ENCODE measurements at places on chromosomes 11 and 22.

DNA sequence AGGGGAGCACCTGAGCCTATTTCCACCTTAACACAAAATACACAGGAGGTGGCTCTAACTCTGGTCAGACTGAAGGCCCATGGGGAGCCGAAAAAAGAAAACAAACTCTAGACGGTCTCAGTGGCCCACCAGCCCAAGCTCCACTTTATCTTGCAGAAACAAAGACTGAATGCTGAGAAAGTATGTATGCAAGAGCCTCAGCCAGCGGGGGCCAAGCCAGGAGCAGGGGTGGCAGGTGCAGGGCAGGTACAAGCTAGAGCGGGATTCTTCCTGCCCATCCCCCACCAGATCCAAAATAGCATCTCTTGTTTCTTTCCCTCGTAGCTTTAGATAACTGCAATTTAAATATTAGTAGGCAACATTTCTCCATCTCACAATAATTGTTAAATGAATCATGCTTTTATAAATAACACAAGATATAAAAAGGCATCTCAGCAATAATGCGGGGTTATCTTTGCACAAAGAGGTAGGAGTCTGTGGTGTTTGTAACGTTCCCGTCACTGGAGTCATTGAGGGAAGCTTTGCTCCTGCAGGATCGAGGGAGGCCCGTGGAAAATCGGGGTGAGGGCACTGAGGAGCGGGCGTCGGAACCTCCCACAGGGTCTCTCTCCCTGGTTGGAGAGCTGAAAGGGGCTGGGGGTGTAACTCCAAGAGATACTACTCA lies 418.0 kb downstream of the SHANK2 start:
- DNase-seq, result no peak

- no peak for DNase-seq
These were observed 32.7 kb downstream of the RIBC2 start for GRCh38 chr22:45446216-45446615.

DNA sequence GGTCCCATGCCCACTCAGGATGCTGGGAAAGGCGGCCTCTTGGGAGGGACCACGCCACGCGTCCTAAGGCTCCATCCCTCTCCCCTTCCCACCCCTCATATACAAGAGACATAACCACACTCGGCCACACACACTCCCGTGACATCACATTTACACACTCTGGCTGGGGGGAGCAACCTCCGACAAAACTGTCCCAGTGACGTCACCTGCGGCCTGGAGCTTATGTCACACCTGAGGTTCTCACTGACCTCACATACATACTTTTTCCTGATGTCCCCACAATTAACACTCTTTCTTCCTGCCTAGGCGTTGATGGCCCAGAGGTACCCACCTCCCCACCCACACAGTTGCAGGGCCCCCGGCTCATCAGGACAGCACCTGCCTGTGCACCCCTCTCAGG lies 1.9 kb downstream of the ELFN2 start:
- no peak for DNase-seq

GRCh38 chr11:114276077-114276476 lies 20.1 kb upstream of the NNMT start:
- no peak for DNase-seq

DNA sequence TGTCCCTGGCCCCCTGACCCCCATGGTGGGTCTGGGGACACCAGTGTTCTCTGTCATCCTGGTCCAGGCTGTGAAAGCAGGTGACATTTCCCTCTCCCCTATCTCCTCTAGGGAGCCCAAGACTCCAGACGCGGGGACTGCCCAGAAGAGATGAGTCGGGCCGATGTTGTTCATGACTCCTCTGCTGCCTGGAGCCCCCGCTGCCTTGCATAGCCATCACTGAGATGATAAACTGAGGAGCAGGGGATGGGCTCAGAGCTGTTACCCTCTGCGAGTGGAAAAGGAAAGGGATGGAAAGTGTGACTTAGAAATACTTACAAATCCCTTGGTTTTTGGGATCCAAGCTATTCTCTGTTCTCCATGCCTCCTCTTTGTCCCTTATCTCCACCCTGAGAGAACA lies 209.6 kb downstream of the DSCAML1 start:
- no peak for DNase-seq

DNA sequence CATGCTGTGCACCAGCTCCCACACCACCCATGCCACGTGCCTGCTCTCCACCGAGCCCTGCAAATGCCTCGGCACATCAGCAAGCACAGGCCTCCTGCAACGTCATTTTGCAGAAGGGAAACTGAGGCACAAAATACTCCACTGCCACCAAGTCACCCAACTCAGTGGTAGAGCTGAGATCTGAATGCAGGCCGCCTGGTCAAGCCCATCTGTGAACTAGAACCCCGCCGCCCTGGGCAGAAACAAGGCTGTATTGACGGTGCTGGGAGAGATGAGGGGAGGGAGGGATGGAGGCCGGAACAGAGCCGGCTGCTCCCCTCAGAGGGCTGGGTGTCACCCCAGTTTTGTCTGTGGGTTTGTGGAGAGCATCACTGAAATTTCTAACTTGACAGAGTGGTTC lies 81.4 kb downstream of the CDKN1C start:
- DNase-seq, result no peak

GRCh38 chr22:30996462-30996861 lies 27.4 kb downstream of the TUG1 start:
- no peak for DNase-seq

GRCh38 chr11:117901601-117902000 lies 25.1 kb upstream of the FXYD6 start:
- DNase-seq, result no peak

- DNase-seq, result no peak
These were observed 382.1 kb upstream of the B3GAT1 start for GRCh38 chr11:134794192-134794591.

DNA sequence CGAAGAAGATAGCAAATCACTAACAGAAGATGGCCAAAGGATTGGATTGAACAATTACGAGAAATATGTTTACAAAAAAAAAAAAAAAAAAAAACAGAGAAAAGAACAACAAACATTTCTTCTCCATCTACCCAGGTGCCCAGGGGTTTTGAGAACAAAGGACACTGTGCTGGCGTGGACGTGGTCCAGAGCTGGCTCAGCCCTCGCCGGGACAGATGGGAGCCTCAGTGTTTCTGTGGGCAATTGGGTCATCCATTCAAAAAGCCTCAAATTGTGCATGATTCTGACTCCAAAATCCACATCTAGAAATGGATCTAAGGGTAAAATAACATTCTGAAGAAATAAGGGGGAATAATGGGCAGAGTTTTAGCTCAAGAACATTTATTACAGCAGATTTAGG lies 63.1 kb downstream of the DHCR7 start:
- no peak for DNase-seq

DNA sequence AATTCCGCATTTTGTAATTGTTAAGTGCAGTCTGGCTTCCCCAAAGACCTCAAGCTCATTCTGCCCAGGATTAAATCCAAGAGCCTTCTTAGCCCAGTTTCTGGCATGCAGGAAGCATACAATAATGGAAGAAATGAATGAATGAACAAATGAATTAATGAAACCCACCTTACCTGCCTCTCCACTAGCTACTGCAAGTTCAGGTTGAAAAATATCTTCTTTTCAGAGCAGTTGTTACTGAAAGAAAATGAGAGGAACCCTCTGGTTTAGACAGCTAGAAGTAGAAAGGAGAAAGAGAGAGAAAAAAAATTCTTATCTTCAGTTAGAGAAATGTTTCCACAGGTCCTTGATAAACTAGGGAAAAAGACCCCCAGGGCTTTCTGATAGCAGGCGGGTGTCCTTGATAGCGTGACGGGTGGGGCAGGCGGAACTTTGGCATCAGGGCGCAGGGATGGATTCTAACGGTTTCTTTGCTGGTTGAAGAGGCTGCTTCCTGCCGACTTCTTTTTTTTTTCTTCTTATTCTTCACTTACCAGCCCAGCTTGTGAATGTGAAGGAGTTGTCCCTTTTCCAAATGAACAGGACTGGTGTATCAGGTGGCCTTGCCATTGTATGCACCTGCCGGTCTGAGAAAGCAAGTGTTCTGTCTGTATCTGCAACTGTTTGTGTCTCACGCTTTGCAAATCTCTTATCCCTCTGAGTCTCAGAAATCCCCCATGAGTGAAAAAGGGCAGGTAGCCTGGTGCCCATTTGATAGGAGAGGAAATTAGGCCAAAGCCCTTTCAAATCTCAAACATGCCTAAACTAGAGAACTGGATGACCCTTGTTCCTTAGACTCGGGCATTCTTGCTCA lies 10.0 kb downstream of the LMO2 start:
- DNase-seq, result no peak

- DNase-seq, result no peak
These were observed 50.2 kb downstream of the LINC01488 start for GRCh38 chr11:69531717-69532088.

DNA sequence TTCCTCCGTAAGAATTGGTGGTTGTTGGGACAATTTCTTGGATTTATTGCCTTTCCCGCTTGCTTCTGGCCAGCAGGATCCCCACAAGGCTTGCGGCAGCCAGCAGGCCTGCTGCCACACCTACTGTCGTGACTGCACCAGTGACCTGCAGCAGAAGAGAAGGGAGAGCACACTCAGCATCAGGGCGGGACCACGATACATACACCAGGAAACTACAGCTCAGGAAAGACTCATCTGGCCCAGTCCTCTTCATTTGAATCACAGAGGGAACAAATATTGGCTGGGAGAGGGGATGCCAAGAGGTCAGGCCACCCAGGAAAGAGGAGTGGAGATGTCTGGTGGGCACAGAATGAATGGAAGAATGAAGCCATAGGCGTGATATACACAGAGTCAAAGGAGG lies 10.3 kb downstream of the PLAAT2 start:
- DNase-seq, result no peak

- no peak for DNase-seq
These were observed 147.5 kb downstream of the PARVA start for GRCh38 chr11:12524865-12525264.

- DNase-seq, result no peak
These were observed 884 bp downstream of the IL10RA start for GRCh38 chr11:117986981-117987574.

DNA sequence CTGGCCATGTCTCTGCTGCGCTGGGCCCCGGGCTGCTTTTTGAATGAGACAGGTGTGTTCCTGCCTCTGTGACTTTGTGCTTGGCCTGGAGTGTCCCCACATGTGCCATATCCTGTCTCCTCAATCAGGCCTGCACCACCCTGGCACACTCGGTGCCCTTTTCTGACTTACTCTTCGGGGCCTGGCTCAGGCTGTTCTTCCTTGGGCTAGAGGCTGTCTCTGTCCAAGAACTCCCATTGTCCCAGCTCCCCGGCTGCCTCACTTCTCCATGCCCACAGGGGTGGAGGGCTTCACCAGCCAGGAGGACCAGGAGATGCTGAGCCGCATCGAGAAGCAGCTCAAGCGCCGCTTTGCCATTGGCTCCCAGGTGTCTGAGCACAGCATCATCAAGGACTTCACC lies 23.0 kb downstream of the MCM5 start:
- no peak for DNase-seq

DNA sequence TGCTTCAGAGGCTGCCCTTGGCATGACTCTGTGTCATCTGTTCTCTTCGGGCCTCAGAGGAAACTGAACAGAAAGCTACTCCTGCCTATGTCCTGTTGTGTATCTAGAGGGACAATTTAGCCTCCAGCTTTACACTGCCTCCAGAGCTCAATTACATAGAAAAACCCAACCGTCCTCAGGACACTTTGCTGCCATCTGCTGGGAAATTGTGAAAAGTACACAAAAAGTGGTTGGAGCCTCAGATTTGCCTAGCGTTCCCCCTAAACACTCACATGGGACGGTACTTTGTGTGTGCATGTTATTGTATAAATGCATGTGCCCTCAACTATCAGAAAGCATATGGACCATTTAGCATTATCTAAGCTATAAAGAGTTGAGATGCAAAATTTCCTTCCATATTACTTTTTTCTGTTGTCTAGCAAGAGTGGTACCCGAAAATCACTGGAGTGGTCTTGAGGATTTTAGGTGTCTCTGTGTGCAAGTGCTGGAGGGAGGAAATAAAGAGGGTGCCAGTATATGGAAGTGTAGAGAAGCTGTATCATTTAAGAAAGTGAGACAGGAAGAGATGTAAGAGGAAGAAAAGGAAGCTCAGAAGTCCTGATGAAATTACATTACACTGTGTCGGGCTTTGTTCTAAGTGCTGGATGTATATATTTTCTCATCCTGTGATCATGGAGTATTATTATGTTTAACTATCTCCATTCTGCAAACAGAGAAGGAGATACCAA lies 8.7 kb upstream of the MS4A4E start:
- DNase-seq, result no peak

- no peak for DNase-seq
These were observed 1454.7 kb downstream of the FAM181B start for GRCh38 chr11:81278991-81279390.

DNA sequence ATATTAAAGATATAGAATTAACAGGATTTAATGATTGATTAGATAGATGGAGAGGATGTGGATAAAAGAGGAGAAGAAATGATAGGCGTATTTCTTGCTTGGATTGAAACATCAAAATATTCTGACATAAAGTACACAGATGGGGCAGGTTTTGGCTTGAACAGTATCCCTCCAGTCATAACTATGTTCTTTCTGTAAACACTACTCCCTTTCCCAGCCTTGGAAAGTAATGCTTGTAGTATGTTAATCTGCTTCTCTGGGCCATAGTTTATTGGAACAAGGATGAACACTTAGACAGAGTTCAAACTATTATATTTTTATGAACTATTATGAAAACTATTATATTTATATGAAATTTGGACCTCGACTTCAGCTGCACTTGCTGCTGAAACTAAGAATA lies 419.2 kb downstream of the AASDHPPT start:
- DNase-seq, result no peak

- no peak for DNase-seq
These were observed 1.1 kb upstream of the IGLL5 start for GRCh38 chr22:22886546-22886945.

DNA sequence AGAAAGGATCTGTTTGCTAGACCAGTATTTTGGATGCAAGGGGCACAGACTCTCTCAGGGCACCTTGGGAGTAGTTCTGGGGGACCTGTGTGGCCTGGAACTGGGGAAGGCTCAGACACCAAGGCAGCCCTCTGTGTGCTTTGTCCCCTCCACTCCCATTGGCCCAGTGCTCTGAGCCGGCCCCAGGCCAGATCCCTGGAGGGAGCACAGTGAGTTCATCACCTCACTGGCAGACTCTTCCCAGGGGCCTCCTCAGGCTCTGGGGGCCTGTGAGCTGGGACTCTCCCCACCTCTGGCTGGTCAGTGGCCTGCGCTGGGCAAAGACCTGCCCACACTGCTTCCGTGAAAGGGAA lies 51.7 kb downstream of the CHRDL2 start:
- DNase-seq, result no peak

- no peak for DNase-seq
These were observed 6.0 kb downstream of the SBF2 start for GRCh38 chr11:10287766-10288715.

DNA sequence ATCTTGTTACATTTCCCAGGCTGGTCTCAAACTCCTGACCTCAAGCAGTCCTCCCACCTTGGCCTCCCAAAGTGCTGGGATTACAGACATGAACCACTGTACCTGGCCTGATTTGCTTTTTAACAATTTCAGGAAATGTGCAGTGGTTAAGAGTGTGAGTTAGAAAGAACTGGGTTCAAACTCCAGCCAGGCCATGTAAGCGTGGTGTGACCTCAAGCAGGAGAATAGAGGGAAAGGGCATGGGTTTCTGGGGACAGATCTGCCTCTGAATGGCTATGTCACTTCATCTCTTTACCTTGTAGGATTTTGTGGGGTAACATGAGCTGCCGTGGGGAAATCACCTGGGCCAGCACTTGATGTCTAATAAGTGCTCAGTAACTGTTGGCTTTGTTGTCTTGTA lies 9.3 kb downstream of the SNRPD3 start:
- DNase-seq, result no peak

GRCh38 chr22:50488886-50489285 lies 2.2 kb downstream of the MIOX start:
- DNase-seq, result no peak

GRCh38 chr11:4084406-4085125 lies 10.0 kb upstream of the RRM1 start:
- DNase-seq, result no peak
